Right ventricle myocardium inferior (tissue), 1 donor: ENCODE measurements at places on chromosomes 3 and 15. TPM values are rescaled to one million over a fixed set of nuclear protein-coding genes. Genes with fewer than 3 reads are reported as not detected.

- DNase-seq: peak; percentile 88
Measured at GRCh38 chr3:174440741-174441587, 418.2 kb upstream of the NAALADL2 start.

Gene CP
- total RNA-seq: 3.4 TPM

Gene EPHA3
- 2.9 TPM for total RNA-seq

DNA sequence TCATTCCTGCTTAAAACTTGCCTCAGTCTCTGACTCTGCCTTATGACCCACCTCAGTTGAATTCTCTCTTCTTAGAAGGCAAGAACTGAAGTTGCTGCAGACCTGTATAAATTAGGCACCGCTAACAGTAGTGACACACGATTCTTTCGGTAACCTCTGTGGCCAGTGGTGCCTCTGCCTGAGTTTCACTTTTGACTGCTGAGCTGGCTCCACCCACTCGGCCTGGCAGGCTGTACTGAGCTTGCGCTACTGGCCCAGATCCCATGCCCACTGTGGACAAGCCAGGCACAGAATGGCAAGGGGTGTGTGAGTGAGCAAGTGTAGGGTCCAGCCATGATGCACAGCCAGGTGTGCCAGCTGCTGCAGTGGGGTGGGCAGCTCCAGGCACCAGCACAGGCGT lies 19.1 kb upstream of the EIF1B start:
- peak; percentile 54 for DNase-seq

- no peak for DNase-seq
Measured at GRCh38 chr3:161293381-161293780, 72.3 kb downstream of the NMD3 start.

GRCh38 chr3:53320697-53321096 lies 26.6 kb downstream of the DCP1A start:
- no peak for DNase-seq

DNA sequence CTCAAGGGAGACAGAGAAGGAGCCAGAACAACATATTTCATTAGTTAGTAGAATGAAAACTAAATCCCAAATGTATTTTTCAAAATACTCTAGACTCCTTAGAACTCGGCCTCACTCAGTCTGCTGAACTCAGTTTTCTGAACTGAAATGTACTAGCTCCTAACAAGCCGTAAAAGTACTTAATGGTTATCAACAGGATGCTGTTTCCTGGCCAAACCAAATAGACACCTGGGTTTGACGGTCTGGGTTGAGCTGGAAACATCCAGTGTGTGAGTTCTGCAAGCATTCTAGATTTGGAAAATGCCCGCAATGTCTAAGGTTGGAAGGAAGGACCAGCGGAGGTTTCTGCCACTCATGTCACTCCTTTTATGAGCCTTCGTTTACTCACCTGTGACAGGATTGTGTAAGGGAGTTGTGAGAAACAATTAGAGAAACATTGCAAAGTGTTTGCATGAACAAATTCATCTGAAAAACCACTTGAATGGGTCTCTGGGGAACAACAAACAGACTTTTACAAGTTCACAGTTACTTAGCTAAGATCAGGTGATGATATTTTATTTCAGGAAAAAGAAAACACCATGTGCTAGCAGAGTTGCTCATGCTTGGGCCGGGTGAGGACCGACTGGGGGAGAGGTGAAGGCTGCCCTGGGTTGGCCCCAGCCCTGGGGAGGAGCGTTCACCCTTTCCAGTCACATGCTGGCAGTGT lies 151.0 kb downstream of the ALDH1A2 start:
- peak; percentile 69 for DNase-seq

- DNase-seq: no peak
Measured at GRCh38 chr15:41774882-41775417, 666 bp downstream of the MAPKBP1 start.

GRCh38 chr3:8095724-8096123 lies 405.9 kb upstream of the LMCD1 start:
- DNase-seq: no peak

Gene OR4M2
- not detected for total RNA-seq

Gene ZIC1
- total RNA-seq: not detected
